ENCODE measurements at places on chromosomes 7 and 10. TPM values are rescaled to one million over a fixed set of nuclear protein-coding genes. Genes with fewer than 3 reads are reported as not detected.
A peak's percentile ranks its signal among the peaks of the same experiment; 100 is the strongest.

GRCh38 chr10:82284180-82284579 lies 409.2 kb downstream of the NRG3 start:
- H3K36me3 ChIP-seq, result no peaks in the 10 kb centered on the region
- H3K4me1 ChIP-seq, result no peaks in the 10 kb centered on the region
- H3K27ac ChIP-seq, result no peak overlapping the region
- no peak for DNase-seq
- H3K4me3 ChIP-seq, result no peak overlapping the region

Gene NMT2
- total RNA-seq, result 21.8 TPM

- no peaks in the 10 kb centered on the region for H3K27me3 ChIP-seq
- H3K27ac ChIP-seq, result peak overlapping the region; percentile 4
- H3K36me3 ChIP-seq, result no peaks in the 10 kb centered on the region
- H3K4me1 ChIP-seq, result peaks cover 2% of the 10 kb centered on the region
- peak; percentile 89 for DNase-seq
Observed at GRCh38 chr10:103712898-103713498, 142.4 kb downstream of the SH3PXD2A start.

Gene UFSP1
- 2.0 TPM for total RNA-seq

DNA sequence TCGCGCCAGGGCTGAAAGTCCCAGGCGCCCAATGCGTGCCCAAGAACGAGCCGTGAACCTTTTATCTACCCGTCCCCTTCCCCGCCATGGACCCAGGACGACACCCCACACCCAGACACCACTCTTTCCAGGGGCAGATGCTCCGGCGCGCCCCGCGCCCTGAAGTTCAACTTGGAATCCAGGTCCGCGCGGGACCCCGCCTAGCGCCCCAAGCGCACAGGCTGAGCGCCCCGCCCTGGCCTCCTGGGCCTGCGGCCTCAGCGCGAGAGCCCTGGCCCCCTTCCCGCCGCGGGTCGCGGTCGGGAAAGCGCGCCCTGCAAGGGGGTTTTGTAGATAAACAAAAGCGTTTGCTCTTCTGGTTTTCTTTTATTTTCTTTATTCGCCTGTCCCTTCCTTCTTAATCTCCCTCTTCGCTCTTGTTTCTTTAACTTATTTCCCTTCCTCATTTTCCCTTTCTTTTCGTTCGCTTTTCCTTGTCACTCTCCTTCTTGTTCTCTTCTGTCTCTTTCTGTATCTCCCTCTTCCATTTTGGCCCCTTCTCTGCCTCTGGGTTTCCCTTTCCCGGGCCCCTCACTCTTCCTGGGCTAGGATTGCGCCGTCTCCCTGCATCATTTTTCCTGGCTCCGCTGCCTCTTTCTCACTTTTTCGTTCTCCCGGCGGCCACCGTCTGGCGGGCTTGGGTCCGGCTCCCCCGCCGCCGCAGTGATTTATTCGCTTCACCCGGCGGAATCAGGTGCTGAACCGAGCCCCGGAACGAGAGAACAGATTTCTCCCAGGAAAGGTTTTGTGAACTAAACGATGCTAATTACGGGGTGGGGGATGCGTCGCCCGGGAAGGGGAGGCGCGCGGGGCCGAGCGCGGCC lies 15.3 kb upstream of the PAX2 start:
- H3K27me3 ChIP-seq, result peaks cover 85% of the 10 kb centered on the region
- no peak for DNase-seq
- H3K4me3 ChIP-seq, result peak overlapping the region; percentile 47
- H3K36me3 ChIP-seq, result no peaks in the 10 kb centered on the region

- no peak for DNase-seq
- no peaks in the 10 kb centered on the region for H3K27me3 ChIP-seq
- peaks cover 24% of the 10 kb centered on the region for H3K36me3 ChIP-seq
- H3K4me1 ChIP-seq, result peaks cover 25% of the 10 kb centered on the region
- H3K4me3 ChIP-seq, result no peak overlapping the region
Observed at GRCh38 chr7:6642239-6642839, 5.2 kb downstream of the ZNF316 start.

- no peak overlapping the region for H3K4me3 ChIP-seq
- H3K27ac ChIP-seq, result no peak overlapping the region
- H3K36me3 ChIP-seq, result no peaks in the 10 kb centered on the region
- no peaks in the 10 kb centered on the region for H3K4me1 ChIP-seq
Observed at GRCh38 chr7:134771889-134772288, 7.5 kb upstream of the CALD1 start.

Gene ADCY1
- total RNA-seq, result 0.57 TPM

DNA sequence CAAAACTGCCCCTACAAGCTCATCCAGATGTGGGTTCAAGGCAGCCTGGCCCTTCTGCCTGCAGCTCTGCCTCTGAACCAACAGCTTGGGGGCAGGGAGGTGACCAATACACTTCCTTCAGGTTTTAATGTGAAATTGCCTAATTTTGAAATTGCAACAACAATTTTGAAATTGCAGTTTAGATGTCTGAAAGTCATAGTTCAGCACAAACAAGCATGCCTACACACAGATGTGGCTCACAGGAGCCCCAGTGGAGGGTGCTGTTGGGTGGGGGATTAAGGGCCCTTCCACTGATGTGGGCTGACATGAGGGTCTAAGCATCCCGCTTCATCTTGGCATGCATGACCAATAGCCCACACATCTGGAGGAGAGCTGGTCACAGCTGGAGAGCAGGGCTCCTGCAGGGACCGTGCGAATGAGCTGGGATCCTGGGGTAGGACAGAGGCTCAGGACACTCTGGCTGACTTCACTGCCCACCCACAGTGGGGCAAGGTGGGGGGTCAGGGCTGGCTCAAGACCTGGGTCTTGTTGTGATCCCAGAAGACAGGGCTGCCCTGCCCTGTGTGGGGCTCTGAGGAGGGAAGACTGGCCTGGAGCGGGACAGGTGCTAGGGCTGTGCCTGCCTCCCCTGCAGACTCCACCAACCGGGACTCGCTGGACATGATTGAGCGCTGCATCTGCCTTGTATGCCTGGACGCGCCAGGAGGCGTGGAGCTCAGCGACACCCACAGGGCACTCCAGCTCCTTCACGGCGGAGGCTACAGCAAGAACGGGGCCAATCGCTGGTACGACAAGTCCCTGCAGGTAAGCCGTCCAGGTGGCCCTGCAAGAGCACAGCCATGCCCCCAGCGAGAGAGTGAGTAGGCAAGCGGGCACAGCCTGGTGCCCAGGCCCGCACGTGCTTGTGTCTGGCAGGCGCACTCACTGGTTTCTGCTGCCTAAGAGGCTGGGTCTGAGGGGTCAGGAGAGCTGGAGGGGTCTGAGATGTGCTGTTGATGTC lies 32.3 kb downstream of the CHAT start:
- no peaks in the 10 kb centered on the region for H3K4me1 ChIP-seq
- H3K36me3 ChIP-seq, result no peaks in the 10 kb centered on the region
- H3K27ac ChIP-seq, result no peak overlapping the region
- no peak overlapping the region for H3K4me3 ChIP-seq
- peaks cover 20% of the 10 kb centered on the region for H3K27me3 ChIP-seq

Gene SLC16A12
- not detected for total RNA-seq

Gene FRA10AC1
- total RNA-seq, result 19.0 TPM

- H3K4me1 ChIP-seq, result no peaks in the 10 kb centered on the region
- no peaks in the 10 kb centered on the region for H3K27me3 ChIP-seq
- no peaks in the 10 kb centered on the region for H3K36me3 ChIP-seq
- no peak overlapping the region for H3K27ac ChIP-seq
Observed at GRCh38 chr7:147804032-147804431, 786.5 kb upstream of the C7orf33 start.

Gene TCERG1L
- total RNA-seq, result not detected

GRCh38 chr10:130905921-130906320 lies 405.6 kb downstream of the TCERG1L start:
- no peak overlapping the region for H3K27ac ChIP-seq
- H3K27me3 ChIP-seq, result no peaks in the 10 kb centered on the region
- no peak overlapping the region for H3K4me3 ChIP-seq
- DNase-seq, result no peak
- H3K4me1 ChIP-seq, result no peaks in the 10 kb centered on the region
- H3K36me3 ChIP-seq, result no peaks in the 10 kb centered on the region
